ENCODE measurements at places on chromosomes 7 and 10.

GRCh38 chr7:25569765-25570164, 341.5 kb upstream of the NPVF start:
- DNase-seq, result no peak

- DNase-seq, result no peak
Measured at GRCh38 chr7:151062399-151063211, 3.2 kb downstream of the SLC4A2 start.

- no peak for DNase-seq
Measured at GRCh38 chr7:90706072-90706716, 110.1 kb downstream of the CDK14 start.

DNA sequence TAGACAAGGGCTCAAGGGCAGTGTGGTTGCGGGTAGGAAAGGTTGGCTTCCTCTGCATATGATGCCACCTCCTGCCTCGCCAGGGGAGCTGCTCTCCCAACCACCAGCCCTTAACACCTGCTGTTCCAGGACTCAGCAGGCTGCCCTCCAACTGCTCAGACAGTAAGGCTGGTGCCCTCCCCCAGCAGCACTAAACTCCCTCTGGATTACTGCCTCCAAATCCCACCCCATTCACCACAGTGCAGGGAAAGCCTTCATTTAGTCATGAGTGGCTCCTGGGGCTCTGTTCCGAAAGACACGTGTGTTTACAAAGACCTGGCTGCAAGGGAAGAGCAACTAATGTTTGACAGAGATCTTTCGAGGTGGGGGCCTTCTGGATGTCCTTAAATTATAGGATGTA, 437.2 kb upstream of the MKI67 start:
- no peak for DNase-seq

DNA sequence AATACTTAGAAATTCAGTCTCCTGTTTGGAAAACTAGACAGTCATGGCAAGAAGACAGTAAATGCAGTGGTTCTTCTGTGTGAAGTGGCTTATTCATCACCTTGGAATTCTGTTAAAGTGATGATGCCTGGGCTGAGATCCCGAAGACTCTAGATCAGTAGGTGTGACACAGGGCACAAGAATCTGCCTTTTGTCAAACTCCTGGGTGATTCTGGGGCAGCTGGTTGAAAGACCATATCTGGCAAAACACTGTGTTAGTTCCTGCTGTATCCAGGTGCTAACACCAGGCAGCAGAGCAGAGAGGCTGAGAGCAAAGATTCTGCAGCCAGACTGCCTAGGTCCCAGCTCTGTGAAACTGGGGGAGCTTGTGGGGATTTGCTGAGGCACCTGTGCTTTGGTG, 26.5 kb downstream of the MRC1 start:
- no peak for DNase-seq

DNA sequence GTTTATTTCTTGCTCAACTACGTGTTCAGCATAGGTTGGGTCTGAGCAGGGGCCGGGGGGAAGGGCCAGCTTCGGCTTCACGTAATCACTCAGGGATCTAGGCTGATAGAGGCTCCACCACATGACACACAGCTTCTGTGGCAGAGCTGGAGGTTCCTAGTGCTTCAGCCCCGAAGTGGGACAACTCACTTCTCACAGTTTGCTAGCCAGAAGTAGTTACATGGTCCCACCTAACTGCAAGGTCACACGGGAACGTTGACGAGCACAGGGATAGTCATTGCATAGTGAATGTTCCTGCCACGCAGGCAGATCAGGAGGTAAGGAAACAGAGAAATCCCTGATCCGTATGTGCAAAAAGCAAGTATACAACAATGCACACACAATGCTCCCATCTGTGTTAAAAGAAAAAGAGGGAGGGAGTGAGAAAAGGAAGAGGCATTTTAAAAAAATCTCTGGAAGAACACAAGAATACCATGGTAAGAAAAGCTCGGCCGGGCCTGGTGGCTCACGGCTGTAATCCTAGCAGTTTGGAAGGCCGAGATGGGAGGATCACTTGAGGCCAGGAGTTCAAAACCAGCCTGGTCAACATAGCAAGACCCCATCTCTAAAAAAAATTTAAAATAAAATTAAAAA, 16.9 kb downstream of the SMURF1 start:
- DNase-seq, result peak; percentile 19

GRCh38 chr10:106284802-106285587, 879.5 kb downstream of the SORCS1 start:
- DNase-seq, result no peak

DNA sequence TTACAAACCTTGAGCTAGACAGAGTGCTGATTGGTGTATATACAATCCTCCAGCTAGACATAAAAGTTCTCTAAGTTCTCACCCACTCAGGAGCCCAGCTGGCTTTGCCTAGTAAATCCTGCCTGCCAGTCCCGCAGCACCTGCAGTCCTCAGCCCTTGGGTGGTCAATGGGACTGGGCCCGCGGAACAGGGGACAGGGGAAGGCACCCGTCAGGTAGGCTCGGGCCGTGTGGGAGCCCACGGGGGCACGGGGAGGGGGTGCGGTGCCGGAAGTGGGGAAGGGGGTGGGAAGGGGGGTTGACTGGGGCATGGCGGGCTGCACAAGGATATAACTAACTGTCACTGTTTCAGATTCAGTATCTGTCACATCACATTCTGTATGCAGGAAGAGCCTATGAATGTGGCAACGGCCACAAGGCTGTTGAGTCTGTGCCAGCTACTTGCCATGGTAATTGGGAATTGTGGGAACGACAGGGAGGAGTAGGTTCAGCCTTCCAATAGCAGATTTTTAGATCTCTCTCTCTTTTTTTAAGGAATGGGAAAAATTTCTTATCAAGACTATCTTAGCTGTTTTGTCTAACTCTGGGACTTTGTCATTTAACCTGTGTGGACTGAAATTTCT, 205.1 kb upstream of the PLPP4 start:
- no peak for DNase-seq

- DNase-seq, result no peak
Measured at GRCh38 chr7:28661826-28662595, 249.7 kb downstream of the CREB5 start.

- no peak for DNase-seq
Measured at GRCh38 chr10:97058521-97058920, 127.2 kb downstream of the SLIT1 start.

DNA sequence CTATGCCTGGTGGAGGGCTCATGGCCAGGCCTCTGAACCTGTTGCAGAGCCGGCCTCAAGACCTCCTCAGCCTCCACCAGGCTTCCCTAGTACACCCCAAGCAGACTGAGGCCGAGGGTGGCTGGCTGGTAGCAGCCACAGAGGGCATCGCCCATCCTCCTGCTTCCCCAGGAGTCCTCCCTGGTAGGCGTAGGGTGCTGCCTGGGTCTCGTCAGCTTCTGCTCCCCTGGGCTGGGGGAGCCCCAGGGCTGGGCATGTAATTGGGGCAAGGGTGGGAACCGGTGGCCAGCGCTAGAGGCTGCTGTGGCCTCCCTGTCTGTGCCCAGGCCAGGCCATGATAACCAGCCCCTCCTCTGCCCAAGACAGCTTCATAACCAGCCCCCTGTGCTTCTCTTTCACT, 32.6 kb downstream of the TBATA start:
- DNase-seq, result no peak

- no peak for DNase-seq
Measured at GRCh38 chr7:84624927-84625326, 430.3 kb upstream of the SEMA3A start.

GRCh38 chr10:128950916-128951275, 516.1 kb upstream of the MGMT start:
- no peak for DNase-seq

- no peak for DNase-seq
Measured at GRCh38 chr10:131978366-131978765, 3.4 kb downstream of the BNIP3 start.

- peak; percentile 18 for DNase-seq
Measured at GRCh38 chr10:102644646-102645387, 538 bp downstream of the TRIM8 start.

GRCh38 chr10:97788552-97789442, 17.0 kb upstream of the SFRP5 start:
- no peak for DNase-seq

DNA sequence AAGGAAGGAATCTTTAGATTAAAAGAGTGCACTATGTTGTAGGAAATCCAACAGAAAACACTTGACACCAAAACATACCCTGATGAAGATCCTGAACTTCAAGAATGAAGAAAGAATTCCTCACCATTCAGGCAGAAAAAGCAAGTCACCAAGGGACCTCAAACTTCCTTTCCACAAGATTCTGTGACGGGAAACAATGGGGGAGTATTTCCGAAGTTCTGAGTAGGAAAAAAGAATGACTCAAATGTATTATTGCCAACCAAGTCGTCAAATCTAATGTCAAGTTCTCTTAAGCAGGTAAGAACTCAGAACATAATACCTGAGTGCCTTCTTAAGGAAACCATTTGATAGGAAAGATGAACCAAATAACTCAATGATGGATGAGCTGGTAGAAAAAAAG, 44.7 kb upstream of the MTURN start:
- no peak for DNase-seq

- DNase-seq, result no peak
Measured at GRCh38 chr7:28776463-28777157, 181.5 kb downstream of the TRIL start.

DNA sequence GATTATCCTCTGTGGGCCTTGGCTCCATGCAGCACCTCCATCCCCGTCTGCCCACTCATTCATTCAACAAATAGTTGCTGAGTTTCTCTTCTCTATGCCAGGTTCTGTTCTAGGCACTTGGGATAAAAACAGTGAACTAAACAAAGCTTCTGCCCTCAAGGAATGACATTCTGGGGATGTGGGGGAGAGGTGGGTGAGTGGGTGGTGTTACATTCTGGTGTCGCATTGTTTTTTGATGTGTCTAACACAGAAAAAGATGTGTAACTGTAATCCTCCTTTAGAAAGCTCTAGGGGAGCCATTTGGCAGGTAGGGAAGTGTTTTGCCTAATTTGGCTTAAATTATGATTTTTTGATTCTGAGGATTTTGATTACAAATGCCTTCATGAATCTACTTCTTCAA, 21.4 kb downstream of the AUTS2 start:
- DNase-seq, result no peak
